ENCODE measurements at places on chromosomes 12 and 14.

DNA sequence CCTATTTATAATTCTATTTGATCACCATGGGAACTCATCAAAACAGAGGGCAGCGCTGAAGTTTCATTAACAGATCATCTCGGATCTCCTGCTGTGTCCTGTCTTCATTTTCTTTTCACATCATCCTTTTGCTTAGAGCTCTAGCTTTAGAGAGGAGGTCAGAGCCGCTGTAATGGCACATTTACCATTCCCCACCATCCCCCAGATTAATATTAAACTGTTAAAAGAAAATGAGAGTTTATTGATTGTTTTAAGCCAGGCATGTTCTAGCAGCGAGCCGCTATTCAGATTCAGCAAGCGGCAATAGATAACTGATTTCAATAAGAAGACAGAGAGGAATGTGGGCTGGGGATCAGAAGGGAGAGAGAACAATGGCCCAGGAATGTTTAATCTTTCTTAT is 308.8 kb downstream of the EGLN3 start:
- no peak for DNase-seq

DNA sequence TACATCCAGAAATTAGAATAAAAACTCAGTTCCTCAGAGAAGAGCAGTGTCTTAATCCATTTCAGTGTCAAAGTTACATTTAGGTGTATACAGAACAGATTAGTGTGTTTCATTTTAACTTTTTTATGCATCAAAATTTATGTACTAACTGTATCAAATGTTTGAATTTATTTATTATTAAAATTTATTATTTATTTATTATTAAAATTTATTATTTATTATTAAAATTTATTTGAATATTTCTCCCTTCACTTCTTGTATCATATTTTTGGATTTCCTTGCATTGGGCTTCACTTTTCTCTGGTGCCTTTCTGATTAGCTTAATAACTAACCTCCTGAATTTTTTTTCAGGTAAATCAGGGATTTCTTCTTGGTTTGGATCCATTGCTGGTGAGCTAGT is 2.3 kb upstream of the TAS2R14 start:
- no peak for DNase-seq

DNA sequence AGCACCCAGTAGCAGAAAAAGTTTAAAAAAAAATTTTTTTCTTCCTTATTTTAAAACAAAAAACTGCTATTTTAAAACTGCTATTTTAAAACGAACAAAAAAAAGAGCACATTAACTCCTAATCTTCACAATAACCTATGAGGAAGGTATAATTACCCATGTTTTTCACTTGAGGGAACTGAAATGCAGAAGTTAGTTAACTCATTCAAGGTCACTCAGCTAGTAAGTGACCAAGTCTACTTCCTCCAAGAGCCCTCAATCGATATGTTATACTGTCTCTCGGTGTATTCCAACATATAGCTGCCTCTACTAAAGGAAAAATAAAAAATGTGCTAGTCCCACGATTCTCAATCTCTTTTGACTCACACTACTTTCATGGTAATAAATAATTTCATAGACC is 7.8 kb downstream of the RPAP3 start:
- no peak for DNase-seq

DNA sequence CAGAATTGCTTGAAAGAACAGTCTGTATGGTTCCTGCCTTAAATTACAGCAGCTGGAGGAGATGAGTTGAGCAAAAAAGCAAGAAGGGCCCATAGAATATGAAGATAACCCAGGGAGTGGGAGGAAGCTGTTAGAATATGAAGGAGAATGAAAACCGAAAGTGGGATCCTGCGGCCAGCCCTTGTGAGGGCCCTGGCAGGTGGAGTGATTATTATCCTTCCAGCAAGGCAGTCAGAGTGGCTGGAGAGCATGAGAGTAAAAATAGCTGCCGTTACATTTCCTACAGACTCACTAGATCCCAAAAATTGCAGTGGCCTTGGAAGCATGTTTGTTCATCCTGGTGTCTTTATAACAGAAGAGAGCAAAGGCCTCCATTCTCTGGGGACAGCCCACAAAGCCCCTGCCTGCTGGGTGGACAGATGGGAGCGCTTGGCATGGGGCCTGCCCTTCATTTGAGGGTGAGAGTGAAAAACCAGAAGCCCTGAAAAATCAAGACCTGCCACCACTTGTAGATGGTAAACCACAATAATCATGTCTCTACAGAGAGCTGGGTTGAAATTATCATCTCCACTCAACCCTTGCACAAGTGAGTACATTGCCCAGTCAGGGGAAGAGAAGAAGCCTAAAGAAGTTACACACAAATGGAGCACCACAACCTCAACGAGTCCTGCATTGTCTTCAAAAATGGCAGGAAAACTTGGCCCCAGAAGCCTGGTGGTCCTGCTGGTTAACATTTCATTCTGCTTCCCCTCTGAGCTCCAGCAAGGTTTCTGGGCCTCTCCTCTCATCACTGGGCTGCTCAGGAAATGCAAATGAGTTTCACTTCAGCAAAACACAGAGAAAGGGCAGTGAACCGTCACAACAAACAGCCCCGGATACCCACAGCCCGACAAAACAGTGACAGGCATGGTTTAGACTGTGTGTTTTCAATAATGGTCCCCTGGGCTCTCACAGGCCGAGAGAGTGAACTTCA is 20.5 kb downstream of the ZDHHC22 start:
- no peak for DNase-seq

DNA sequence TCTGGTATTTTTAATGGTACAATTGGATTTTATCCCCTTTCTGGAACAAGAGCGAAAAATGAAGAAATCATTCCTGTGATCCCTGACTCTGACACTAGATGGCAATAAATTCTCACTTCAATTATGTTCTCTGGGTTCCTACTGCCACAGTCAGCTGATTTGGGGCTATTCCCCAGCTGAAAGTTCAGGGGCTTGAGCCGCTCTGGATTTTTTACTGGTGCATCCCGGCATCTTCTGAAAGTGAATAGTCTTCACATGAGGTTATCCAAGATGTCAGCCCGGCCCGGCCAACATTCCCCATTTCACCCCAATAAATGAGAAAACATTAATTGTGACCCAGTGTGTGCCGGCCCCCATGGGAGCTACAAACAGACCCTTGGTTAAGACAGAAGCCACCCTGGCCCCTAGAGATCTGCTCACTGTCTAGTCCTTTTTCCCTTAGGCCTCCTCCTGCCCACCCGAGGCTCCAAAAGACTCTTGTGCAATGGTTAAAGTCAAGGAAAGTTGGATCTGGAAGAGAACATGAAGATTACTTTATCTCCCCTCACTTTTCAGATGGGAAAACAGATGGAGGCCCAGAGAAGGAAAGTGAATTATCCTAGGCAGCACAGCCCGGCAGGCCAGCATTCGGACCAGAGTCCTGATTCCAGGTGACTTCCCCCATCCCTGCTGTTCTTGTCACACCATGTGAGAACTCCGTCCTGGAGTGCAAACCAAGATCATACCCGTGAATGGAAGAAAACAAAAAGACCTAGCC is 20.8 kb downstream of the CKAP4 start:
- DNase-seq: peak; percentile 59

- DNase-seq: no peak
Measured at GRCh38 chr12:111642681-111643426, 42.9 kb downstream of the BRAP start.

GRCh38 chr14:22303589-22304195 is 285.3 kb downstream of the DAD1 start:
- DNase-seq: no peak

GRCh38 chr14:35506927-35507326 is 27.0 kb upstream of the INSM2 start:
- DNase-seq: no peak

- DNase-seq: no peak
Measured at GRCh38 chr12:105443802-105444652, 113.5 kb downstream of the C12orf75 start.

GRCh38 chr12:120121766-120122293 is 5.3 kb upstream of the RAB35 start:
- DNase-seq: no peak

DNA sequence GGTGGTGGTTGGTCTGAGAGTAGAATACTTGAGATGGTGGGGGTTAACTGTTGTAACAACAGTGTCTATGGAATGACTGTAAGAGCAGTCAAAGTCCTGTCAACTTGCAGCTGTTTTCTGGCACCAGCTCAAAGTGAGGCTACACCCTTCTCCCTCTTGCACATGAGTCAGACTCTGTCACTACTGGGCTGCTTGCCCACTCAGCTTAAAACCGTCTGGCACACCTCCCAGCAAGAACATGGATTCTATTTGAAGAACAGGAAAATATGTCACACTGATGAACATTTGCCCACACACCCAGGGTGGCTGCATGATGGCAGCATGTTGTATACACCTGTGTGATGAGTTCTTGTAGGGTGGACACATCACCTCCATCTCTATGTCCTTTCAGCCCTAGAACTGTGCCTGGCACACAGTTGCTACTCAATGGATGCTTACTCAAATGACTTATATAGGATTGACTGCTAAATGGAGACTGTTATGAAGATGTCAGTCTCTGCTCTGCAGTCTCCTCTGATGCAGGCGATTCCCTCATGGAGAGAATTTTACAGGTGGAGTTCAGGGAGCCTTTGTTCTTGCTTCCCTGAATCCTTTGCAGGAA is 19.3 kb upstream of the SERPINA6 start:
- DNase-seq: no peak

Data from D721Med (cell line).